ENCODE measurements at places on chromosomes 7 and 10.

DNA sequence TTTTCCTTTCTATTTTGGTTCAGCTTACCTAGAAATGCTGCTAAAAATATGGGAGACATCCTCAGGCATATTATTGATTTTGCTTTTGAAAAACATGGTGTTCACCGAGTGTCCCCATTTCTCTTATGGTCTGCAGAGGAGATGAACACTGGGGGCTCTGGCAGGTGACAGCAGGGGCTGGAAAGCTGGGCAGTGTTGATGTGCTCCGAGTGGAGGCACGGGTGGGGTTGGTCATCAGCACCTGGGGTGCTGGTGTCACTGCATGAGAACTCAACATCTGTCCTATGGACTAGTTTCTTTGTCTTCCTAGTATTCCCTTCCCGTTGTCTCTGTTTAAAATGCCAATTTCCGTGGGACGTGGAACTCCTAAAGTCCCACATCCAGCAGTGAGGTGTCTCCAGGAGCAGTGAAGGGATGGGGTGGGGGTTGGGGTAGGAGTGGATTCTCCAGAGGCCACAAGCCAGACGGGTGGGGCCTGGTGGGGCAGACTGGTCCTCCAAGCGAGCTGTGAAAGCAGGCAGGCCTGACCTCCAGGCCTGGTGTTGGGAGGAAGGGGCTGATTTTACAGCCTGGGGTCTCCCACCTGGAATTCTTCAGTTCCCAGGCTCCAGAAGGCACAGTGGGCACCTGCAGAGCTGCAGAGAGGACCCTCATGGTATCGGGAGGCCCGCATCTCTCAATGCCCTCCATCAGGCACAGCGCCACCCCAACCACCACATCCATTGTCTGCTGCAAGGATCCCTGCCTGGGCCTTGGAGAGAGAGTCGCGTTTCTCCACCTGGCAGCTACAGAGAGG, 24.4 kb downstream of the ZNF775 start:
- DNase-seq = no peak

DNA sequence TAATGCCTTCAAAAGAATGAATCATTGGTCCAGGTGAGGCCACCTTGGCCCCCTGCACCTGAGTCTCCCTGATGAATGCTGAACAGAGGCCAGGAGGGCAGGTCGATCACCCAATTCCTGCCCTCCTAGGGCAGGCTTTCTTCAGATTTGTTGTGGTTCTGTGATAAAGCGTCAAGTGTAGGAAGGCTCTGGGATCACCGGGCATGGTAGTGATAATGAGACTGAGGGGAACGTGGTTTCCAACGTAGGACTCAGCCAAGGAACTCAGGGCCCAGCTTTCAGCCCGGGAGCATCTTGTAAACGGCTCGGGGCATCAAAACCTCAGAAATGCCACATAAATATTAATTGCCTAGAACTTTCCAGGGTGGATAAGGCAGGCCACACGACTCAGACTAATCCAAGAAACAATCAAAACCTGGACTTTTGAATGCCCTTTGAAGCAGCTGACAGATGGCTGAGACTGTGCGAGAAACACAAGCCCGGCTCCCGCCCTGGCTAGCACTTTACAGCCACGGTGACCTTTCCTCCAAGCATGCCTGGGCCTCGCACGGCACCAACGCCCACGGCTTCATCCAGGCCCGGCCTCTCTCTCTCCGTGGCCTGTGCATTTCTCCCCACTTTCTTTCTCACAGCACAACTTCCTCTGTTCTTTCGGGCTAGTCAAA, 239.3 kb upstream of the GRB10 start:
- DNase-seq = no peak

DNA sequence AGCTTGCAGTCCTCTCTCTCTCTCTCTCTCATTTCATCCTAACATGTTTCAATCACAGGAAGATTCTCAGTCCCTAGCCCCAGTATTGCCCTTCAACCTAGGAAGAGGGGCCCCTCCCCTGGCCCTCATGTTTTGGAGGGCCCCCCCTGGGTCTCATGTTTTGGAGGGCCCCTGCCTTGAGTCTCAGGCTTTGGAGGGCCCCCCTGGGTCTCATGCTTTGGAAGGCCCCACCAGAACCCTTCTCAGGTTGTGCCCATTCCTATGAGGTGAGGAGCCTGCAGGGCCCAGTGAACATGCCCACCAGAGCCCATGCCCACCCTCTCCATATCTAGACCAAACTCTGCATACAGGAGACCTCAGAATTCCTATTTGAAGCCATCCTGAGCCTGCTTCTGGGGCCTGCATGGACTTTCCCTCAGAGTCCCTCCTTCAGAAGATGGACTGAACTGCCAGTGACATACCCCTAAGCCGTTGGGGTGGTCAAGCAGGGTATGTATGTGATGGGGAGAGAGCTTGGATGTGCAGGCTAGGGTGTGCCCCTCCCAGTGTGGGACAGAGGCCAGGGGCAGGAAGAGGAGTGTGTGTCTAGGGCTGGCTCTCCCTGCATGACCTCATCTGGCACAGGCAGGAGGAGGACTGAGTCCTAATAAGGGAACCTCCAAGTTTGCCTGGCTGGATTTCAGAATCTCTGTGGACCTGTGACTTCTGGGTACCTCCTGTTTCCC, 8.1 kb upstream of the VDAC2 start:
- DNase-seq = no peak

GRCh38 chr10:59977486-59977885, 71.1 kb upstream of the CCDC6 start:
- DNase-seq = no peak

DNA sequence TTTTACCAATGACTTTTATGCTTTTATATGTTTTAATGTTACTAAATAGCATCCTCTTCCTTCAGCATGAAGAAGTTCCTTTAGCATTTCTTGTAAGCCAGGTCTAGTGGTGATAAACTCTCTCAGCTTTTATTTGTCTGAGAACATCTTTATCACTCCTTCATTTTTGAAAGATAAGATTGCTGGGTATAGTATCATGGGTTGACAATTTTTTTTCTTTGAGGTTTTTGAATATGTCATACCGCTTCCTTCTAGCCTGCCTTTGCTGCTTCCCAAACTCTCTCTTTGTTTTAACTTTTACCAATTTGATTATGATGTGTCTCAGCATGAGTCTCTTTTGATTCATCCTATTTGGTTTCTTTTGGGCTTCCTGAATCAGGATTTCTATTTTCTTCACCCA, 108.2 kb upstream of the KAT6B start:
- no peak for DNase-seq

DNA sequence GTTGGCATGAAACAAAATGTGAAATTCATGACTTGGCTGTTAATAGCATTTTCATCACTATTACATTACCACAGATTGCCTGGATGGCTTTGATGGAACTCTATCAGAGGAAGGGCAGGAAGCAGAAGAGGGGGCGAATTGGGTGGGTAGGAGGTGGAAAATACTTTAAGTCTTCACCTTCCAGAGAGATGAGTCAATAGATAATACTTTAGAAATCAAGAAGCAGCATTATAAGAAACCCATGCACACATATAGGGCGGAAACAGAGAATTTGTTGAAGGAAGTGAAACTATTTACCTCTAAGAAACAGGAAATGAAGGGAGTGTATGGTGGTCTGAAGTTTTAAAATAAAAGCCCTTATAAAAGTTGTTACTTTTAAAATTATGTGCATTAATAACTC, 152.1 kb upstream of the TARP start:
- DNase-seq = peak; percentile 12

DNA sequence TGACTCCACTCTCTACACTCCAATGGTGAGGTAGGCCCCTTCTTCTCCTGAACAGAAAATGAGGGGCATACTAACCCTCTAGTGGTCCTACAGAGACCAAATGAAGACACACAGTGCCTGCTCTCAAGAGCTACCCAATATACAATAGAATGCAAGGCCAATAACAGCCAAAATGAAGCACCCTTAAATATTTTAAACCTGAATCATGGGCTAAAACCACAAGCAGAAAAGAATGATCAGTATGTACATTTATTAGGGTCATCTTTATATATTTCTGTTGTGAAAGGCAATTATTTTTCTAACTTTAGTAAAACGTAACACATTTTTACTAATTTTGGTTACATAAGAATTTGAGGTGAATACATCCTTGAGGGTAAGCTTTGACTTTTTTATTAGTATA, 49.9 kb upstream of the COL1A2 start:
- no peak for DNase-seq

DNA sequence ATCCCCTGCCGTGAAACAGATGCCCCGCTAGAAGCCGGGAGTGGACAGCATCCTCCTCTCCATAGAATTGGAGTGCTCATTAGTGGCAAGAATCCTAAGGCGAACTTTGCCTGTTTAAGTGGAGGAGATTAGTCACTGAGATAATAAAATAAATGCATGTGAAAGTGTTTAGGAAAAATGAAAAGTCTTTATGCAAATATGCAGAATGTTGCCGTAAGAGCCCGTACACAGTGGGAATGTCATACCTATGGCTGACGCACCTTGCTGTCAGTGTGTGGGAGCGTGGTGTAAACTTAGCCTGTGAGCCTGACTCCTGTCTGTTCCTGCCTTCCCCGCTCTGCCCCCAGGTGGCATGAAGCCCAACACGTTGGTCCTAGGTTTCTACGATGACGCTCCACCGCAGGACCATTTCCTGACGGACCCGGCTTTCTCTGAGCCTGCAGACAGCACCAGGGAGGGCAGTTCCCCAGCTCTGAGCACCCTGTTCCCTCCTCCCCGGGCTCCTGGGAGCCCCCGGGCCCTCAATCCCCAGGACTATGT, 1.7 kb upstream of the TRIP6 start:
- DNase-seq = no peak

- no peak for DNase-seq
Measured at GRCh38 chr7:2046581-2047565, 185.9 kb downstream of the MAD1L1 start.

DNA sequence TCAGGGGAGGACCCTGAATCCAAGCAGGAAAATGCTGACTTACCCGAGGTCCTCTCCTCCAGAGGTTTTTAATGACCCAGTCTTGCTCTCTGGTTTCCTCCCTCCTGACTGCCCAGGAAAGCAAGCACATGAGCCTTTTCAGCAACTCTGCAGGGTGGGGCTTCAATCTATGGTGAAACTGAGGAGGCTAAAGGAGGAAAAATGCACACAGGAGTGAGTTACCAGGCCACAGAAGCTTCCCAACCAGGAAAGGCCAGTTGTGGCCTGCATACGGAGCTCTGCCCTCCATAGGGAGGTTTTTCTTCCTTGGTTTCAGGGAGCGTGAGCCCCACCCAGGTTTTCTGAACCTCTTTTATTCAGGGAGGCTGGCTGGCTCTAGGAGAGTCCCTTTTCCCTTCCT, 14.1 kb upstream of the DLG5 start:
- no peak for DNase-seq

GRCh38 chr7:27187475-27188385, 2.7 kb upstream of the HOXA11 start:
- DNase-seq = peak; percentile 17

- DNase-seq = no peak
Measured at GRCh38 chr10:131769571-131770410, 131.0 kb upstream of the PPP2R2D start.

- no peak for DNase-seq
Measured at GRCh38 chr10:22285130-22285529, 31.1 kb upstream of the COMMD3 start.
